Ovary (tissue), 10 donors: ENCODE measurements at places on chromosomes 1 and 21. TPM values are rescaled to one million over a fixed set of nuclear protein-coding genes. Genes with fewer than 3 reads are reported as not detected.

The PARS2 gene
- total RNA-seq = 7.1 TPM

The MAP7D1 gene
- total RNA-seq = 64.1 TPM

The LAMC2 gene
- total RNA-seq = 33.7 TPM

The RRP1B gene
- total RNA-seq = 28.4 TPM

The VTCN1 gene
- total RNA-seq = 17.6 TPM

The MROH7 gene
- 4.6 TPM for total RNA-seq

The FAM72A gene
- total RNA-seq = 2.0 TPM

The FCGR3B gene
- total RNA-seq = 0.72 TPM

The FCAMR gene
- not detected for total RNA-seq

- DNase-seq = no peak
Observed at GRCh38 chr1:222759451-222760035, 22.5 kb downstream of the FAM177B start.

GRCh38 chr1:200628223-200628881 lies 7.8 kb upstream of the KIF14 start:
- no peak for DNase-seq

DNA sequence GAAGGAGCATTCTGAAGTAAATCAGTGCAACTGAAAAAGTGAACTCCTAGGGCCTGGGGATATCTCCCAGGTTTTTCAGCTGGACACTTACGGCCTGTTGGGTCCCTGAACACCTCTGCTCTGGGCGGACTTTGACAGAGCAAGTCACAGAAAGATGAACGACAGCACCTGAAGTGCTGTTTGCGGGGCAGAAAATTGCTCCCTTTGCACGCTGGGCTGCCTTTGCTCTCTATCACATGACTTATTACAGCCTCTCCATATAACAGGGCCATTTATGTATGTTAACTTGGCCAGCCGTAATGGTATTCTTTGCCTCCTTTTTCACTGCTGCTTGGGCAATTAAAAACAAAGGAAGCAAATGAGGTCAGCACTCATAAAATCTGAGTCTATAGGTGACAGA lies 332.9 kb downstream of the BARHL2 start:
- DNase-seq = no peak

DNA sequence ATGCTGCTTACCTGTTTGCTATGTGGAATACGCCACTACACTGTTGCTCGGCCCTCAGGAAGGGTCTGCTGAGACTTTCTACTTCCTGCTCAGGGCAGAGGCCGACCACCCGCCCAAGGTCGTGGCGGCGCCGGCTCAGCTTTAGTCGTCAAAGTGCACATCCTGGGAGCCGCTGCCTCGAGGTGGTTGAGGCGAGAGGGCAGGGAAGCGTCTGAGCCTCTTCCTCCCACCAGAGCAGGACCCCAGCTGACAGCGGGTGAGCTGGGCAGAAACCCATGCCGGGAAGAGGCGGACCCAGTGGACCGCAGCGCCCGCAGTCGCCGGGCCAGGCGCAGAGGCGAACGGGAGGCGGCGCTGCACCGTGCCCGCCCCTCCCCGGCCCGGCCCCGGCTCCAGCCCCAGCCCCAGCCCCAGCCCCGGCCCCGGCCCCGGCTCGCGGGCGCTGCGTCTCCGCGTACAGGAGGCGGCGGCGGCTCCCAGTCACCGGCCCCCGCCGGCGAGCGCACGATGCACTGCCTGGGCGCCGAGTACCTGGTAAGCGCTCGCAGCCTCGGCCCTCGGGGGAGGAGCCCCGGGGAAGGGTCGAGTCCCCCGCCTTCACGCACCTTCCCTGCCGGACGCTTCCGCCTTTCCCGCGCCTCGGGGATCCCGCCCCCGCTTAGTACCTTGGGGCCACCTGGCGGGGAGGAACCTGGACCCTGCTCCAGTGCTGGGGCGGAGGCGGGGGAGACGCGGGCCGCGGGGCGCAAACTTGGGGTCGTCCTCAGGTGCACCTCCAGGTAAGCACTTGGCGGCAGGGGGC lies at the start of gene SLC44A3:
TSS of gene SLC44A3 (plus strand) at position 413 of the 802 bp plus-strand sequence. CDS start at position 508, 95 bp downstream.
- DNase-seq = peak; percentile 70

DNA sequence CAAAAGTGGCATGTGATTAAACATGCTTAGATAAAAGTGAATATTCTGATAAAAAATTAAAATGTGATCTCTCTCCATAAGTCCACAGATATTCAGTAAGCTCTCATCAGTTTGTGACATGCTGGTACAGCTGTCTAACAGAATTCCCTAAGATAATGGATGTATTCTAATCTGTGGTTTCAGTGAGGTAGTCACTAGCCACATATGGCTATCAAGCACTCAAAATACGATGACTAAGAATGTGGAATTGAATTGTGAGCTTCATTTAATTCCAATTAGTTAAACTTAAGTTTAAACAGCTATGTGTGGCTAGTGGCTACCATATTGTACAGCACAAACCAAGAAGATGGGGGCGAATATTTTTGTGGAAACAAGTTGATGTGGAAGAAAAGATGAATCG lies 4.1 kb upstream of the REG4 start:
- no peak for DNase-seq

GRCh38 chr1:27517301-27517700 lies 27.3 kb upstream of the WASF2 start:
- DNase-seq = no peak

GRCh38 chr1:156390469-156391365 lies 21.7 kb downstream of the RHBG start:
- DNase-seq = no peak

GRCh38 chr21:18152371-18152770 lies 92.3 kb upstream of the CHODL start:
- DNase-seq = no peak

GRCh38 chr1:56816264-56816663 lies 2.9 kb downstream of the FYB2 start:
- DNase-seq = no peak

GRCh38 chr1:93443454-93443853 lies 4.5 kb upstream of the FNBP1L start:
- no peak for DNase-seq

DNA sequence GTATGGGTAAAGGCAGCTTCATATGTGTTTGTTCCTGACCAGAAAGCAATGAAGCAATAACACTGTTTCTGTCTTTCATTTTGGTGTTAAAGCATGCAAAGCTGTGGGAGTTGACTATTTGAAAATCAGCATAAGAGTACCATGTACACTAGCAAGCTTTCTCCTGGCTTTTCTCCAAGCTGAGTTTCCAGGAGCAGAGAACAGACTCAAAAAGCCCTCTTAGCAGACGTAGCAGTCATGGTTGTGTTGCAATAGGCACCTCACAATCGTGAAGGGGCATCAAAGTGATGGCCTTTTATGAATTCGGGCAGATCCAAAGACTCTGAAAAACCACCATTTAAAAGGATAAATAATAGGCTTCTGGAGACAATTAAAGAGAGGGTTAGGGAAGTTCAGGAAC lies 159.7 kb downstream of the PTGER3 start:
- DNase-seq = no peak

DNA sequence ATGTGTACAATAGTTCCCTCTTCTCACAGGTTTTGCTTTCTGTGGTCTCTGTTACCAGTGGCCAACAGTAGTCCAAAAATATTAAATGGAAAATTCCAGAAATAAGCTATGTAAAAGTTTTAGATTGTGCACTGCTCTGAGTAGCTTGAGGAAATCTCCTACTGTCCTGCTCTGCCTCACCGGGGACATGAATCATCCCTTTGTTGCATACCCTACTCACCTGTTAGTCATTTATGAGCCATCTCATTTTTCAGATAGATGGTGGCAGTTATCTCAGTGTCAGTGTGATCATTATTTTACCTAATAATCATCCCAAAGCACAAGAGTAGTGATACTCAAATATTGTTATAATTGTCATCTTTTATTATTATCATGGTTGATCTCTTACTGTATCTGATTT lies 688.1 kb downstream of the PLA2G4A start:
- DNase-seq = no peak

DNA sequence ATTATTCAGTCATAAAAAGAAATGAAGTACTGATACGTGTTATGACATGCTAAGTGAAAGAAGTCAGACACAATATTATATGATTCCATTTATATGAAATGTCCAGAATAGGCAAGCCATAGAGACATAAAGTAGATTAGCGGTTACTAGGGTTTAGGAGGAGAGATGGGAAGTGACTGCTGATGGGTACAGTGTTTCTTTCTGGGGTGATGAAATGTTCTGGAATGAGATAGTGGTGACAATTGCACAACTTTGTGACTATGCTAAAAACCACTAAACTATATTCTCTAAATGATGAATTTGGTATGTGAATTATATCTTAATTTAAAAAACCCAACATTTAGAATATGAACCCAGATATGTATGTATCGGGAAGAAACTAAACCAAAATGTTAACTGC lies 27.6 kb downstream of the IPP start:
- no peak for DNase-seq

- no peak for DNase-seq
Observed at GRCh38 chr1:116743535-116743934, 10.7 kb upstream of the CD2 start.

- DNase-seq = no peak
Observed at GRCh38 chr1:35854989-35855700, 27.9 kb upstream of the AGO1 start.

DNA sequence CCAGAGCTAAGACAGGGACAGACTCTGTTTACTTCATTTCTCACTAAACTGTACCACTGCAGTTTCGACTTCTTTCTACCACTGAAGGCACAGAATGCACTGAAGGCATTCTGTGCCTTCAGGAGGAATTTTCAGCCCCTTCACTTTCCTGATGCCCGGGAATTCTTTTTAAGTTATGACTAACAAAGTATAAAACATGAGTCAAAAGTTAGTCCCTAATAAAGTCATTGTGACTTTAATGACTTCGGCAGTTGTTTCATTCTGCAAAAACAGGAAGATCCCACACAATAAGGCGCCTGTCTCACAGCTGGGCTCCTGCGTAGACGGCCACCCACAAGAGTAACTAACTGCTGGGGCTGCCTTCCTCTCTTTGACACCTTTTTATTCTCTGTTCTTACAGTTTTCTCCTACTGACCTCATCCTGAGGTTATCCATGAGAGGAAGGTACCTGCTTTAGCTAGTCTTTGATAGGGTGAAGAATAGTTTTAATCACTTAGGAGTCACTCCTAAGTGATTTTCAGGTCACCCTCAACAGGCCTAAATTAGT lies 183.9 kb upstream of the SGIP1 start:
- DNase-seq = no peak

- no peak for DNase-seq
Observed at GRCh38 chr1:82042306-82043060, 241.7 kb downstream of the ADGRL2 start.

GRCh38 chr1:246784621-246785493 lies 60.6 kb downstream of the SCCPDH start:
- DNase-seq = no peak

DNA sequence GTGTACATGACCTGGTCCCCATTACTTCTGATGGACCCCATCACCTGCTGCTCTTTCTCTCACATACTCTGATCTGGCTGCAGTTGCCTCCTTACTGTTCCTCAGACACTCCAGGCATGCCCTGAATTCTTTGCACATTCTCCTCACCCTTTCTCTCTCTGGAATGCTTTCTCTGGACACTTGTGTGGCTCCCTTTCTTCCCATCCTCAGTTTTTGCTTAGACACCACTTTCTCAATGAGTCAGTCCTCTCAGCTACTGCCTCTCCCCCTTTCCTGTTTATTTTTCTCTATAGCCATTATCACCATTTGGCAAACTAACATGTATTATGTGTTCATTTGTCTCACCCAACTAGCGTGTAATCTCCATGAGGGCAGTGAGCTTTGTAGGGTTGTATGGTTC lies 28.1 kb downstream of the PLXNA2 start:
- DNase-seq = no peak

GRCh38 chr1:227797625-227798024 lies 17.9 kb upstream of the PRSS38 start:
- DNase-seq = no peak

DNA sequence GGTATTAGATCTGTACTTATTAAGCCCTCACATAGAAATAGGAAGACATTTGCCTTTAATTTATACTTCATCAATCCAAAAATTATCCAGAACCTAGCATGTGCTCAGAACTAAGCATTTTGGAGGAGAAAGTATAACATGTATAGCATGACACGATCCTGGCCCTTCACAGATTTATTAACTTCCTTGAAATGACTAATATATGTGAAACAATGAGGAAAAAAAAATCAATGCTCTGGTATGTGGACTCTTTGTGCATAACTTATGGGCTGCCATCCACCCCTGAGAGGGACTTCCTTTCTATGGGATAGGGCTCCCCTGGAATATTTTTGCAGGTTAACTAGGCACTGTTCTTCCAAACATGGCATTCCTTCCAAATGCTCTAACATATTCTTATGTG lies 36.6 kb downstream of the CCDC185 start:
- DNase-seq = no peak

DNA sequence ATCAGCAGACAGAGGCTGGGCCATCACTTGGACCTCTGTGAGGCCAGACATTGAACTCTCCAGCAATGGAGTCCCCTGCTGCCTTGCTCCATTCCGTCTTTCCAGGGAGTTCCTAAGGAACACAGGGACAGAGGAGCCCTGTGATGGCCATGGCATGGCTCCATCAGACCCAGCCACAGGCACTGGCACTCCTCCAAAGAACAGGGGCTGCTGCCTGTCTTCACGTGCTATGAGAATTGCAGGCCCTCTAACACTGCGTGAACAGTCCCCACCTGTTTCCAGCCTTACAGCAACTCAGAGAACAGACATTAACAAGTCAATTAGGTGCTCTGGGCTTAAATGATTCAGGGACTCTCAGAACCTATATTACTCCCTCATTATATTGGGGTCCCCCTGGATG lies 140.8 kb downstream of the ASTN1 start:
- no peak for DNase-seq

DNA sequence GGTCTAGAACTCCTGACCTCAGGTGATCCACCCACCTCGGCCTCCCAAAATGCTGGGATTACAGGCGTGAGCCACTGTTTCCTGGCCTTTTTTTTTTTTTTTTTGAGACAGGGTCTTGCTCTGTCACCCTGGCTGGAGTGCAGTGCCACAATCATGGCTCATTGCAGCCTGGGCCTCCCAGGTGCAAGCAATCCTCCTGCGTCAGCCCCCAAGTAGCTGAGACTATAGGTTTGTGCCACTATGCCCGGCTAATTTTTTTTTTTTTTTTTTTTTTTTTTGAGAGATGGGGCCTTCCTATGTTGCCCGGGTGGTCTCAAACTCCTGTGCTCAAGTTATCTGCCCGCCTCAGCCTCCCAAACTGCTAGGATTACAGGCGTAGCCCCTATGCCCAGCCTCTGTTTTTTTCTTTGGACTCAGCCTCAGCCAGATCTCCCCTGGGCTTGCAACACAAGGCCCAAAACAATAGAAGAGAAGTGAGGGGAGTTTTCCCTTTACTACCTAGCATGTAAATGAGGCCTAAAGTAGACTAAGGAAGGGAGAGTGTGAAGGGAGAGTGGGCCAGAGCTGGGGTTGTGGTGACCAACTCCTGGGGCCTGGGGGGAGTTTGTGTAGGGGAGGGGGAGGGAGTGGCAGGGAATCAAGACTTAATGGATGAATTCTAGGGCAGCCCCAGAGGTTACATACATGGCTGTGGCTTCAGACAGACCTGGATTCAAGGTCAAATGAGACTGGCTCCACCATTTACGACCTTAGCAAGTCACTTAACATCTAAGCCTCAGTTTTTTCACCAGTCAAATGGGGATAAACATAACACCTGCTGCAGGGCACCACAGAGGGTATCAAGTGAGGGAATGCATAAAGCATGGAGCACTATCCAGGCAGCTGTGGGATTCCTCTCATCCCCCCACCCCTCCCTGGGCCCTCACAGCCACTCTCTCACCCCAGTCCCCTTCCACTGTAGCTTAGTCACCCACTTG lies 1.6 kb upstream of the CD52 start:
- no peak for DNase-seq

- DNase-seq = no peak
Observed at GRCh38 chr1:201753492-201753891, 75.5 kb upstream of the IPO9 start.

GRCh38 chr1:109768820-109769219 lies 5.1 kb upstream of the EPS8L3 start:
- peak; percentile 19 for DNase-seq

- DNase-seq = no peak
Observed at GRCh38 chr21:44013380-44014088, 1.4 kb downstream of the TRAPPC10 start.
